ENCODE measurements at places on chromosomes 5 and 9.
A peak's percentile ranks its signal among the peaks of the same experiment; 100 is the strongest.

DNA sequence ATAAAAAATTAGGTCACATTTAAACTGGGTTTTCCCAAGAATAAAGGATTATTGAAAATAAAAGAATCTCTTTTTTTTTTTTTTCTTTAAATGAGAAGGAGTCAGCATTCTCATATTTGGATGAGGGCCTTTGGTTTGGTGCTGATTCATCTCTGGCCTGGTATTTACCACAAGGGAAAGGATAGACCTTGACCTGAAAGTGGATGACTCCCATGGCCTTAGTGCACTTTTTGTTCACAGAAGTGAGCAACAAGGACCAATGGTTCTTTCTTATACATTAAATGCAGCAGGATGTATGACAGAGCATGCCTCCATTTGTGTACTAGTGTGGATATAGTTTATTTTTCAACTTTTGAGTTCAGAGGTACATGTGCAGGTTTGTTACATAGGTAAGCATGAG is 6.9 kb downstream of the YTHDC2 start:
- peak; percentile 37 for DNase-seq

DNA sequence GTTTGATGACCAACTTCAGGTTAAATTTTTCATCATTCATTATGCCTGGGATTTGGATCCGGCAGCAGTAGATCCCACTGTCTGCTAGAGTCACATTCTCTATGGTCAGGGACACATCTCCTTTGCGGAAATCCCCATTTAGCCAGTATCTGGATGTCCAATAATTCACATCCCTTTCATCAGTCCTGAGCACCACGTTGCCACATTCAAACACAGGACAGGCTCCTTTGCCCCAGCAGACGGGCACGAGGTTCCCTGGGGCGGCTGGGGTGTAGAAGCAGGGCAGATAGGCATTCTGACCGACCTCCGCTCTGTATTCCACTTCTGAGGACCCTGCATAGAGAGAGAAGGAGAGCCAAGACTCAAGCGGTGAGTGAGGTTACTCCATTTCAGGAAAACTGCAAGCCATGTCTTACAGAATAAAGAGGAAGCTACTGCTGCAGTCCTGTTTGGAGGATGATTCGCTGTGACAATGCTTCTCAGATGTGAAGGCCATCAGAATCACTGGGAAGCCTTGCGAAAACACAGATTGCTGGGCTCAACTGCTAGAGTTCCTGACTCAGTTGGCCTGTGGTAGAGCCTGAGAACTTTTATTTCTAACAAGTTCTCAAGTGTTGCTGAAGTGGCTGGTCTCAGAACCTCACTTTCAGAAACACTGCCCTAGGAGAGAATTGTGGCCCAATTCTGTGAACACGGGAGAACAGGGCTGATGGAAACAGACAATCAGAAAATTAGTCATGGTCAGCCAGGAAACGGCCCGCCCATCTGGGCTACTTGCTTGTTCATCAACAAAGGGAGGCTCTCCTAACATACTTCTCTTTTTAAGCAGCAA is 2.0 kb downstream of the HAVCR2 start:
- no peak for DNase-seq

- no peak for DNase-seq
Observed at GRCh38 chr9:10704720-10705119, 91.9 kb upstream of the PTPRD start.

GRCh38 chr9:118059484-118060278 is 355.5 kb downstream of the TLR4 start:
- DNase-seq, result no peak

- DNase-seq, result no peak
Observed at GRCh38 chr5:50401336-50401735, 39.8 kb downstream of the EMB start.

DNA sequence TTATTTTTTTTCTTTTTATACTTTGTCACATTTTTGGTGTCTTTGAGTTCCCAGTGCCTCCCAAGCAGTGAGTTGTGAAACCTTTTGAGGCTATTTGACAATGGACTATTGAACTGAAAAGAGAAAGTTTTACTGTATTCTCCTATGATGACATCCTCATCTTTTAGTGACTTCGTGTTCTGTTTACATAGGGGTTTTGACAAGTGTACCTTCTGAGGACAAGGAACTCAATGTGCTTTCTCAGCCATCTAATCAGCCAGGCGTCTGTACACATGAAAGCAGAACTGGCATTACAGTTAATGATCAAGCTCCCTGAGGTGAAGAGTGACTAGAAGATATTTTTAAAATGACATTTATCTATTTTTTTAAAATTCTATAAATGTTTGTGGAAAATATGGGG is 175.5 kb downstream of the ANXA1 start:
- DNase-seq, result no peak

GRCh38 chr5:53815471-53815870 is 255.0 kb downstream of the NDUFS4 start:
- DNase-seq, result no peak

DNA sequence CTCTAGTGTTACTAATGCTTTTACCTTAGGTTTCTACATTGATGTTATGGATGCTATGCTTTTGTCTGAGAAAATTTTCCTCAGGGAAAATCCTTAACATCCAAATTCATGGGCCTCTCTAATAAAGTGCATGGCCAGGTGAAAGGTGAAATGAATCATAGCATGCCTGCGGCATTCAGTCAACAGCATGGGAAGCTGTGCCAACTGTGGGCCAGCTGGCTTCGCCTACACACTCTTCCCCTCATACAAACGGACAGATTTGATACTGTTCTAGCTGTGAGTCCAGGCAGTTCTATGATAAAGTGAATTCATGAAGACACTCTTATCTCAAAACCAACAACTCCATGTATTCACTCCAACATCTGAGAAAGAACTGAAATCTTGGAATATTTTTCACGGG is 374.1 kb downstream of the PLK2 start:
- no peak for DNase-seq

DNA sequence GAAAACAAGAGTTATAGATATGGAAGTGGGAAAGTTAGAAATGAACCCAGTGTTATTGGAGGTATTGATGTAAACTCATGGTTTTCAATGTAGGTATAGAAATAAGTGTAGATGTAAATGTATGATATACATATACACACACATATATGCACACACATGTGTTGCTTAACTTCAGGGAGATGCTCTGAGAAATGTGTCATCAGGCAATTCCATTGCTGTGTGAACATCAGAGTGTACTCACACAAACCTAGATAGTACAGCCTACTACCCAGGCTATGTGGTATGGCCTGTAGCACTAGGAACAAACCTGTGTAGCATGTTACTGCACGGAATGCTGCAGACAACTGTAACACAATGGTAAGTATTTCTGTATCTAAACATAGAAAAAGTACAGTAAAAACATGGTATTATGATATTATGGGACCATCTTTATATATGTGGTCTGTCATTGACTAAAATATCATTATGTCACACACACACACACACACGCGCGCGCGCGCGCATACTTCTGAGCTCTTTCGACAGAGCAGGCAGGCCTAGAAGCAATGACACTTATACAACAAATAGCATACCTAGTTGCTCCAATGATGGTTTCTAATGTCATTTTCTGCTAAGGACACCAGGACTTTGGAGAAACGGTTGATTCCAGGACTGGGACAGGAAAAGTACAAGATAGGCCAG is 86.6 kb downstream of the MACROH2A1 start:
- no peak for DNase-seq

DNA sequence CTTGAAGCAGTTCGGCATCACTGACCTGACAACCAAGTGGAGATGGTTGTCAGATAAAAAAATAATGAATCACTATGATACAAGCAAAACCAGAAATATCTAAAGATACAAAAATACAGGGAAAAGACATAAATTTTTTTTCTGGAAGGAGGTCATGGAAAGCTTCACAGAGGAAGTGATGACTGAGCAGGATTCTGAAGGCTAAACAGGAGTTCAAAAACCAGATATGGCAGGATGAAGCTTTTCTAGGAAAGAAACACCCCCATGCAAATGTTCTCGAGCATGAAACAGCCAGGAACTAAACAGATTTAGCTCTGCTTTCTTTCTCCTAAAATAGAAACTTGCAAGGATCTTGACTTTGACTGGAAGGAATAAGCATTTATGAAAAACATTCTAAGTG is 60.7 kb upstream of the IFNE start:
- DNase-seq, result no peak

GRCh38 chr5:522899-523440 is 1.3 kb downstream of the SLC9A3 start:
- no peak for DNase-seq

GRCh38 chr5:153896701-153897100 is 142.0 kb downstream of the FAM114A2 start:
- DNase-seq, result peak; percentile 62

GRCh38 chr5:140553657-140554056 is 3.6 kb downstream of the SRA1 start:
- no peak for DNase-seq

- no peak for DNase-seq
Observed at GRCh38 chr5:97525780-97526179, 342.7 kb upstream of the RIOK2 start.

GRCh38 chr9:110619831-110620230 is 40.3 kb upstream of the SVEP1 start:
- no peak for DNase-seq

DNA sequence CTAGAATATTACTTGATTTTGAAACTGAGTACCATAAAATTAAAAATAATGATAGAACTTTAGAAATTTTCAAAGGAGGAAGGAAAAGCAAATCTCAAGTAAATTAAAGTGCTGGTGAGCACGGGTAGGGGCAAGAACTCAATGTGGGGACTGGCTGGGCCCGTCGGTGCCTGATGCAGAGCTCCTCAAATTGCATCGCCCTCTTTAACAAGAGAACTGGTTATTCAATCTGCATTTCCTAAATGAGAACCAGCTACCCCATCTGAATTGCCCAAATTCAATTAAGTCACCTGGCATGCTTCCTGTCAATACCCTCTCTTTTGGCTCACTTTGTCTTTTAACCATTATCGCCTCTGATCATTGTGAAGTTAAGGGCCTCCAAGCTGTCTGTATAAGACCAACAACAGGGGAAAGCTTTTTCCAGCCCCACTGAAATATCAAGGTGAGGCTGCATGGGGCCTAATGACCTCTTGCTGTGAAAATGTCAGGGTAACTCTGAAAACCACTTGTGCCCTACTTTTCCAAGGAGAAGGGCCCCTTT is 316.7 kb downstream of the SLIT3 start:
- no peak for DNase-seq

DNA sequence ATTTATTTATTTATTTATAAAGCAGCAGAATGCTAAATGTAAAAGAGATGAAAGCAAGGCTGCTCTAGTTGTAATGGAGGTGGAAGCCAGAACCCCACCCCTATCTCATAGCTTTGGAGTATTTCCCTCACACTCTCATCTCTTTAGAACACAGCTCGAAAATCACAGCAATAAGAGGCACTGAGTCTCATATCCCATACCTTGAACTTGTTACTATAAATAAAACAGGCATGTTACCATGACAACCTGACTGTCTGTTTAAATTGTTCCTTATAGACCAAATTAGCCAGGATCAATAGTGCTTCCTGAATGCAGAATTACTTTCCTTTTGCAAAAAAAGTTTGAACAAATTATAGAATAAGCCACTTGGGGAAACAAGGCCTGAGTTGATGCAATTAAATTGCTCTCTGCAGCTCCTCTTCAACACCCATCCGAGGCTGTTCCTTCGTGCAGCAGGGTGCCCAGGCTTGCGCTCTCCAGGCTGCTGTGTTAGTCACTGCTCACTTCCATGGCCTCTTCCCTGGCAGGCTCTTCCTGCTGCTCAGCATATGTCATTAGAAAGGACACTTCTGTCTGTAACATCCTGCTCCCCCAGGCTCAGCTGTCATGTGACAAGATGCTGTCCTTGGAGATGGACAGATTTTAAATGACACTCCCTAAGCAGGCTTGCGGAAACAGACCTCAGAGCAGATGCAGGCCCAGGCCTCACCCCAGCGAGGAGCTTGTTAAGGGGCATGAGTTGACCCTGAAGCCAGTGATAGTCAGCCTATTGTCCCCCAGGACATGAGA is 120.2 kb downstream of the CARTPT start:
- DNase-seq, result no peak

DNA sequence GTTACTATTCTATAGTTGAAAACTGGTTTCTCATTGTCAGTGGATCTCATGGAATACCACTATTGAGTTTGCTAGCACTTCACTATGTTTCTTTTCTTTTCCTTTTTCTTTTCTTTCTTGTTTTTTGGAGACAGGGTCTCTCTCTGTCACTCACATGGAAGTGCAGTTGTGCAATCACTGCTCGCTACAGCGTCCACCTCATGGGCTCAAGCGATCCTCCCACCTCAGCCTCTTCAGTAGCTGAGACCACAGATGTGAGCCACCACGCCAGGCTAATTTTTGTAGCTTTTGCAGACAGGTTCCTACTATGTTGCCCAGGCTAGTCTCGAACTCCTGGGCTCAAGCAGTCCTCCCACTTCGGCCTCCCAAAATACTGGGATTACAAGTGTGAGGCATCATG is 42.7 kb upstream of the VCAN start:
- no peak for DNase-seq

DNA sequence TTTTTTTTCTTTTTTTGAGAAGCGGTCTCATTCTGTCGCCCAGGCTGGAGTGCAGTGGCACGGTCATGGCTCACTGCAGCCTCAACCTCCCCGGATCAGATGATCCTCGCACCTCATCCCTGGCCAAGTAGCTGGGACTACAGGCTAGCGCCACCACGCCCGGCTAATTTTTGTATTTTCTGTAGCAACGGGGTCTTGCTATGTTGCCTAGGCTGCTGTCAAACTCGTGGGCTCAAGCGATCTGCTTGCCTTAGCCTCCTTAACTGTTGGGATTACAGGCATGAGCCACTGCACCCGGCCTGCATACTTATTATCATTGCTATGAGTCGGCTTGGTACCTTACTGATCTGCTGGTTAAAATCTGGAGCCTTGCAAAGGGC is 790 bp upstream of the IARS1 start:
- peak; percentile 31 for DNase-seq

GRCh38 chr5:172147857-172148256 is 40.2 kb downstream of the STK10 start:
- no peak for DNase-seq

- no peak for DNase-seq
Observed at GRCh38 chr5:158545949-158546530, 553.7 kb downstream of the EBF1 start.

GRCh38 chr9:109033941-109034700 is 20.8 kb upstream of the CTNNAL1 start:
- DNase-seq, result no peak

DNA sequence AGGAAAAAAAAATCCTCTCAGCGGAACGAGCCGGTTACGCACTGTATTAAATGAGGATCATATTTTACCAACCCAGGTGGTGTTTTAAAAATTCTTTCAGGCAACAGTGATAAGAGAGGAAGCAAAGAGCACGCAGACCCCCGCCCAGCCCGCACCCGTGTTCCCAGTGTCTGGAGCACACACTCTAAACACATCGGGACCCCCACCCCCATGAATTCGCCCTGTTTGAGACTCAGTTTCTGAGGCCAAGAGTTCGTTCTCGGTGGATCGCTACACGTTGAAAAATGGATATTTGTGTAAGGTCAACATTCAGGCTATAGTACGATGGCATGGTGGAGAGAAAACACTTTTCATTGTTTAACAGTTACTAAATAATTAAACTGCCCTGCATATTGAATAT is 196.3 kb downstream of the MEF2C start:
- DNase-seq, result no peak

GRCh38 chr9:124190761-124191160 is 67.0 kb upstream of the NEK6 start:
- DNase-seq, result no peak

- DNase-seq, result no peak
Observed at GRCh38 chr5:73652391-73652790, 26.4 kb downstream of the ARHGEF28 start.

- no peak for DNase-seq
Observed at GRCh38 chr9:14205463-14205862, 108.5 kb downstream of the NFIB start.

- DNase-seq, result no peak
Observed at GRCh38 chr9:87844506-87844905, 38.2 kb upstream of the SPATA31E1 start.

Data from GM06990 (cell line).